ENCODE measurements at places on chromosomes 1 and 21.
A peak's percentile ranks its signal among the peaks of the same experiment; 100 is the strongest.

DNA sequence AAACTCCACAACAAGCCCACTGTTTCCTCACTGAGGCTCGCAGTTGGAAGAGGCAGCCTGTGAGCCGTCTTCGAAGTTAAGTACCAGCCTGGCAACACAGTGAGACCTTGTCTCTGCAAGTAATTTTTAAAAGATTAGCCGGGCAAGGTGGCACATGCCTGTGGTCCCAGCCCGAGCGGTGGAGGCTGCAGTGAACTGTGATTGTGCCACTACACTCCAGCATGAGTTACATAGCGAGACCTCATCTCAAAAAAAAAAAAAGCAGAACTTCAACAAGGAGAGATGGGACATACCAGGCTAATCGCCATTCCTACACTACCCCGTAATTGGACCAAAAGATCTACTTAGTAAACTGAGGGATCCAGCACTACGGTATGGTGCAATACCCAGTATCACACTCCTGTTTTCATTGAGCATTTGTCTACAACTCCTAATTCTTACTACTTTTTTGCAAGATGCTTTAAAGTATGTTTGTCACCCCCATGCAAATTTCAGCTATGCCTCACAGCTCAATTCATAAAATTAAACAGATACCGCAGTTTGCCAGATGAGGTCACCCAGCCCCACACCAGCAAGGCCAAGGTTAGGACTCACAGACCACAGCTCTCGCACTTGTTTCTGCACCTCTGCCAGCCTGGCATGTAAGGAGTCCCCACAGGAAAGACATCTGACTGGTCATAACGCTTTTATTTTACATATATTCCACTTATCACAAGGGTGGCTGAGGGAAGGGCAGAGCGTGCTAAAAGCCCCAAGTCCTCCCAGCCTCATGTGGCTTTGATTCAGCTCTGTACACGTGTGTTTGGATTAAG, 21.0 kb downstream of the SDE2 start:
- no peak for DNase-seq

DNA sequence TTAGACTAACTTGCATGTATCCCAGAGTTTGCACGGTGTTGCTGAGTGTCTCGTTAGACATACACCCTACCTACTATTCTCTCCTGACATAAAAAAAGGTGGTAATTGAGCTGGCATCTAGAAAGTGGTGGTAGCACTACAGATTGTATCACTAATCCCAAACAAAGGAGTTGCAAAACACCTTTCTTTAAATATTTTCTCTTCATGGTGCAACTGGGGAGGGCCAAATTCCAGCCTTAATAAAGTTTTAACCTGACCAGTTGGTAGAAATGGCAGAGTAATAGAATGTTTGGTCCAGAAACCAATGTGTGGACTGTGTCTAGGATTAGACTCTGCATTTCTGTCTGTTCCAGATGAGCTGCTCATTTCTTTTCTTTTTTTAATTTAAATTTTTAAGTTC, 40.0 kb downstream of the NFIA start:
- DNase-seq = no peak

DNA sequence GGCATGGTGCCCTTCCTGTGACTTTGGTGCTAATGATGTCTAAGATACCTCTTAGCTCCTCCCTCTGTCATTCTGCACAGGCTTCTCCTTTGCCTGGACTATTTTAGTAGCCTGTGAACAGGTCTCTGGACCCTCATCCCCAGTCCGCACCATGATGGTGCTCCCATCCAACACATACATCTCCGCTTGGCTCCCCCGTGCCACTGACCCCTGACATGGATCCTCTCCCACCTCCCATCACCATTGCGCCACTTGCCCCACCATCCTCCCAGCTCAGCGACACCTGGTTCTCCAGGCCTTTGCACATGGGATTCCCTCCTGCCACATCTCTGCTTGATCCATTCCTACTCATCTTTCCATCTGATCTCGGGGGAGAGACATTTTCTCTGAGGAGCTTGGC, 33.9 kb downstream of the RUNX3 start:
- no peak for DNase-seq

- no peak for DNase-seq
Observed at GRCh38 chr21:46187814-46188213, 3.6 kb upstream of the SPATC1L start.

DNA sequence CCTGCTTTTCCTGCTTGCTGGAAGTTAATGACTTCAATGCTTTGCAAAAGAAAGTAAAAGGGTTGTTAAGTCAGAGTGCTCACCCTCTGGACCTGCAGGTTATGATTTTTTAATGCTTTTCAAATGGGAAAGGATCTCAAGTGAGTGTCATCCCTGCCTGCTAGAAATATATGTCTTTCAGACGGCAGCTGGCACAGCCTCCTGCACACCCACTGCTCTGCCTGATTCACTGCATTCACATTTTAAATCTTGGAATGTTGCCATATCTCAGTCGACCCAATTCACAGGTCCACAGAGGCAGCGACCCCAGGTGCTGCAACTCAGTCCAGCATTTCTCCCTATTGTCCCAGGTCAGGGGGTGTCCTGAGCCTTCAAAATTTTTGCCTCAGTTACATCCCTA, 10.7 kb downstream of the DUSP23 start:
- no peak for DNase-seq

DNA sequence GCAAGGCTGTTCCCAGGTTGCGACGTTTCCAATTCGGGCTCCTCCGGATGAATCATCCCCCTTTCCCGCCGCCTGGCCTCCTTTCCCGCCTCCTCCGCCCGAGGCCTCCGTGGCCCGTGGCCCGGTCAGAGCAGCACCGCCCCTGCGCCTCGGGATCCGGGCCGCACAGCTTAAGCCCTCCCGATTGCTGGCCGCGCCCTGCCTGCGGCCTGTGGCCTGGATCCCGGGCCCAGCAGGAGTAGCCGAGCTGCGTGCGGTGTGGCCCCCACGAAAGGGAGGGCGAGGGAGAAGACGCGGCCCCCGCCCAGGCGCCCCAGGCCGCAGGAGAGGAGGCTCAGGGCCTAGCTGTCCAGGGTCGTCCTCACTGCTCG, 1.0 kb downstream of the TMEM200B start:
- no peak for DNase-seq

DNA sequence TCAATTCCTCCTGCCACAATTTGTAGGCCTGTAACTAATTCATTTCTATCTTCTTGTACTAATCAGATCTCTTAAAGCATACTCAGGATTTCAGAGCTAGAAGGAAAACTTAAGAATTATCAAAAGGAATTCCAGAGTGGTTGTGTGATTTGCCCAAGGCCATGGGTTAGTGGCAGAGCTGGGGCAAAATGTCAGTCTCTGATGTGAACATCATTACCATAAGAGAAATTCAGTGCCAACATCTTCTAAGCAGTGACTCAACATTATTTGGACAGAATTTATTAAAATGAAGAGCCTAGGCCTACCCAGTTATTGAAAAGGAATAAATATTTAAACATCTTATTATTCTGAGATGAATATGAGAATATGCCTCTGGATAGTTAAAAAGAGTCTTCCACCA, 14.5 kb downstream of the ST6GALNAC5 start:
- no peak for DNase-seq

GRCh38 chr1:89986020-89986419, 8.9 kb upstream of the ZNF326 start:
- no peak for DNase-seq

- peak; percentile 19 for DNase-seq
Observed at GRCh38 chr1:60825593-60825992, 256.8 kb upstream of the NFIA start.

DNA sequence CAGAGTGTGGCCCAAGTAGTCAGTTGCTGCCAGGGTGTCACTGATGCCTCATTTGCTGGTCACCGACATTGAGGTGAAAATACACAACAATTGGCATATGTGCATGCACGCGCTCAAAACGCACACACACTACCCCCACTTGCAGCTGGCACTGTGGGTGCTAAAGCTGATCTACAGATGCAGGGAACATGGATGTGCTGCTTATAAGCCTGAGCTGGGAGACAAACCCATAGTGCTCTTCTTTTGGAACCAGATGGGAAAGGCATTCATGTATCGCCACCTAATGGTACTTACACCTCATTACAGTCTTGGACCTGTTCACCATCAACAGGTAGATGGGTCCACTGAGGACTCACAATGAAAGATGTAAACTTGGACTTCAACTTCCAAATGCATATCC, 70.3 kb upstream of the CAMK1G start:
- DNase-seq = no peak

- DNase-seq = no peak
Observed at GRCh38 chr1:223223091-223223995, 80.3 kb upstream of the TLR5 start.

GRCh38 chr1:33972676-33973395, 109.0 kb downstream of the HMGB4 start:
- no peak for DNase-seq

DNA sequence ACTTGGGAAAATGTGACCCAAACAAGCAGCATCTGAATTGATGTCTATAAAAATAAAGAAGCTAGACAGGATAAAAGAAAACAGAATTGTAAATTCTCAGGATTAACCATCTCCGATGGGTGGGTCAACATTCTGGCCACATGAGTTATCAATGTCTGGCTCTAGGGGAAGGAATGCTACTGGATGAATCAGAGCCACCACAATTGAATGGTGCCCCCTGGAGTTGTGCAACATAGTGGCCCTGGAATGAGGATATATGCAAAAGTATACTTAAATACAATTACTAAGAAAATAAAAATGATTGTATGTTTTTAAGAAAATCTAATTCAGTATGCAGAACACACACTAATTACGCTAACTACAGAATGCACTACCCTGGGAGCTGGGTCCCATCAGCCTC, 185.6 kb downstream of the TGFBR3 start:
- DNase-seq = no peak

GRCh38 chr1:94753171-94753972, 66.8 kb upstream of the SLC44A3 start:
- DNase-seq = peak; percentile 83

DNA sequence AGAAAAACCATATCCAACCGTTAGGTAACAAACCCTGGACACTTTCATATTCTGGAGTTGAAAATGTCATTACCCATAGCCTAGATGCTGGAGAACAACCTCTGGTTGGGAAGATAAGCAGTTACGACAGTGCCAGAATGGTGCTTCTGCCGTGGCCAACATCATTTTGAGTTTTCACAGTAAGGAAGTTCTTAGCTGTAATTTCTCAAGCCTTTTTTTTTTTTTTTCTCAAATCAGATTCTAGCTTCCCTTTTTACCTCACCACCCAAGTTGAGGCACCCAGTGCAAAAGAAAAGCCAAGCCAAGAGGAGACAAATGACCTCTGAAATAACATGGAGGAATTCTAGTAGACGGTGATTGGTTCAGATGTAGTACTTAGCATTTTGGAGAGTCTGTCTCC, 21.8 kb downstream of the PPT1 start:
- no peak for DNase-seq

GRCh38 chr1:232413674-232414073, 216.3 kb downstream of the SIPA1L2 start:
- no peak for DNase-seq

DNA sequence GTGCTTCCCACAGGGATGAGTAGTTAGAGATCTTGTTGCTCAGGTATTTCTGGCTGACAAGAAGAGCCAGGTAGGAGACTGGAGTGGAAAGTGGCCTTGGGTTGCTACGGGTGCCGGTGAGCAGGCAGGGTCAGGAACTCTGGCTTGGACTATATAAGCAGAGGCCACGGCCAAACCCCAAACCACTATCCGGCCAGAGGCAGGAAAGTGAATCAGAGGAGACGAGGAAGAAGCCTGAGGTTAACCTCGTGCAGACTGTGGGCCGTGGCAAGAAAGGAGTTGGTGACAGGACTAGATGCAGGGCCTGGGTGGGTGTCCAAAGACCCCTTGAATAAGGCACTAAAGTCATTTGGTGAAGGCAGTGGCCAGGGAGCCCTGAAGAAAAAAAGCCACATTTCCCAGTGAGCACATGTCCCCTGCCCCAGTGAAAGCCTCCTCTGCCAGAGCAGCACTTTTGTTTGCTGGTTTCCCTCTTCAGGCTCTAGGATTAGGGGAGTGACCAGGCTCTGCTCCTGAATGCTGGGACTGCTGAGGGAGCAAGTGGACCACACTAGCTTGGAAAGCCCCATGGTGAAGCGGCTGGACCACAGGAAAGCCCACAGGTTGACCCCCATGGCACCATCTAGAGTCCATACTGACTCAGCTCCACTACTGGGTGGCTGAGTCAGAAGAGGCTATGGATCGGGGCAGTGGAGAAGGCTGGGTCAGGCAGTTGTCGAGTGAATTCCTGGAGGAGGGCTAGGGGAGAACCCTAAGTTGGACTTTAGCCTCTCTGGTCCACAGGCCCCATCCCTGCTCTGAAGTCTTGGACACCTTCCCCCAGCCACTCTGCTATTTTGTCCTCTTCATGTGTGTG, 23.4 kb downstream of the CSF1 start:
- no peak for DNase-seq

DNA sequence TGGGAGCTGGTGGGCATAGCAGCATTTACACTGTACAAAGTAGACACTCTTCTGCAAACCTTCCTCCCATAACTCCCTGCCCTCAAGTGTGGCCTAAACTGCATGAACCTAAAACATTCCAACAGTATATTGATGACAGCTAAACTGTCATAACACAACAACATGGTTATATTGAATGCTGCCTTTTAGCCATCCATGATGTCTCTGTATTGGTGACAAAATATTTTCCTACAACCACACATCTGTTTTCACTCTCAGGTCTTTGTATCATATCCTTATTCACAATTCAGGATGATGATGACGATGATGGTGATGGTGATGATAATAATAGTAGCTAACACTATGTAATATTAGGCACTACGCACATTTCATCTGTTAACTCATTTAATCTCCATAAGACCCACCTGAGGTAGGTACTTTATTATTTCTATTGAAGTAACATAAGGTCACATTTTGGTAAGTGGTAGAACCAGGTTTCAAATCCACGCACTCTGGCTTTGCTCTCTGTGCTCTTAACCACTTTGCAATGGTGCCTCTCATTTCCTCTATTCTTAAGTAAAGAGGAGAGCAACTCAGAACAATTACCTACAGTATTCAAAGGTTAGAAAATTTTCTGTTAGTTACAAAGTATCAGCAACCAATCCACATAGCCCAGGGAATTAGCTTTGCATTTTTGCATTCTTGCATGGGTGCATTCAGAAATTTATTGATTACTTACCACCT, 185.1 kb upstream of the LMO4 start:
- no peak for DNase-seq

DNA sequence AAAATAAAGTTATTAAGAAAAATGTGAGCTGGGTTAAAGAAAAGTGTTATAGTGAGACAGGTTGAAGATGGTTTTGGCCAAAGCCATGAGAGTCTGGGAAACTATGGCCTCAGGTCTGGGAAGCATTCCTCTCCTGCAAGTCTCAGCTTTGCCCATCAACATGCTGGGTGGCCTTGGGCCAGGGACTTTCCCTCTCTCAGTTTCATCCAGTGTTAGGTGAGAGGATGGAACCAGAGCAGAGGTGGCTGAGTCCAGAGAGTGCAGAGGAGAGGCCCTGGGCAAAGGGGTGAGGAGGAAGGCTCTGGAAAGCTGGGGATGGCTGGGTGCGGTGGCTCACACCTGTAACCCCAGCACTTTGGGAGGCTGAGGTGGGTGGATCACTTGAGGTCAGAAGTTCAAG, 10.5 kb downstream of the PADI2 start:
- no peak for DNase-seq

GRCh38 chr1:33244143-33244808, 12.0 kb upstream of the ZNF362 start:
- DNase-seq = no peak
